ENCODE measurements at places on chromosomes 11 and 22.

DNA sequence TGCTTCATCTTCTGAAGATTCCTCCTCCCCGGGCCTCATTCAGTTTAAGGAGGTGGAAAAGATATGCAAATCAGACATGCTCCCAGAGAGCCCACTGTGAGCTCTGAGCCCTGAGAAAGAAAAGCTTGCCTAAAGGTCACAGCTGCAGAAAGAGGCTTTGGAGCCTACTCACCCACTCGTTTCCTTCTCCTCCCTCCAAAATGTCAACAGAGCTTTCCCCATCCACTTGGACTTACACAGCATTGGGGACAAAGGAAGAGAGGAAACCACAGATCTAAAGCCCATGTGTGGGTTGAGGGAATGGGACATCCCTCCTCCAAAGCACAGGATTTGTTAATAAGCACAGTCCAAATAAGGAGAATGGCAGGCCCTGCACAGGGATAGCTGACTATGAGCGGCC is 158.4 kb downstream of the ETS1 start:
- DNase-seq, result no peak

DNA sequence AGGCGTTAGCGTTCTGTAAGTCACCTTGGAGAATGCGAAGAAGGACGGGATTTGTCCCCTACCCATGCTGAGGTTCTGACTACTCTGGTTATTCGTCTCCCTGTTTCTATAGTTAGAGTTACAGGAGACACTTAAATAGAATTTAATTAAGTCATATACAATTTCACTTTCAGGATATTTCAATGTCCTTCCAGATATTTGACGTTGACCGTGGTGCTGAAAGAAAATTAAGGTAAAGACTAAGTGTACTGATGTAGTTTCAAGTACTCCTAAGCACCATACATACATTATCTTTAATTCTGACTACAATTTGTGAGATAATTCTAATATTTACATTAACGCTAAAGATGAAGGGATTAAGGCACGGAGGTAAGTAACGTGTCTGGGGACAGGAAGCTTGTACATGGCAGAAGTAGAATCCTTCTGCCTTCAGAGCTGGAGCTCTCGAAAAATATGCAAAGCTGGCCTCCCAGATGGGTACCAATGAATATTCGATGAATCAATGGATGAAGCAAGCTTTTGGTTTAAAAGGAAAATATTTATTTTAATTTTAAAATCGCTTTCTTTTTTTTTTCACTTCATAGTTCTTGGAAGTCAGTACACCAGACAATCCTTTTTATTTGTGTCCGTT is 539 bp upstream of the SLC36A4 start:
- no peak for DNase-seq

DNA sequence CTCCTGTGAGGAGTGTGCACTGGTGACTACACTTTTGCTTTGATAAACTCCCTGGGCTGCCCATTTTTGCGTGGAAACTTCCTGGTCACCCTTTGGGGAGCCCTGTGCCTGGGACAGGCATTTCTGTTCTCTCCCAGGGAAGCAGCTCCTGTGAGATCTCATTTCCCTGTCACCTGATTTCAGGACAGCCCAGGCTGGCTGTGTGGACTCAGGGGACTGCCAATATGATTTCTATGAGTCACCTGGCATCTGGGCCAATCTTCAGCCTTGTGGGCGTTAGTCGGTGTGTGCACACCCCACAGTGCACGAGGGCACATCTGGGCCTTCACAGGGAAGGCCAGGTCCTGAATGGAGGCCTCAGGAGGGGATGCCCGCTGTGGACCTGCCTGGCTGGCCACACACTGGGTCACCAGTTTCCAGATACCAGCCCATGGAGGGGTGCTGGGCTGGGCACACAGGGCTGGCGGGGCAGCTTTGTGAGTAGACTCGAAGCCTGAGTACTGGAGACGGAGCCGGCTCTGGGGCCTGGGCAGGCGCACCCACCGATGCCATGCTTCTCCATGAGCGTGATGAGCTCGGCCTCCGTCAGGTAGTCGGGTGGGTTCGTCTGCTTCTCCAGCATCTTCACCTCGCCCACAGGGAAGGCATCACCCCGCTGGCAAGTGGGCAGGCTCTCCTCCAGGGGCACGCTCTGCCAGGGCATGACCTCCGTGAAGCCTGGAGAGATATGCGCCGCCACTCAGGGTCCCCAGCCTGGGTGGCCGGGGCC is 9.4 kb upstream of the PPM1F start:
- no peak for DNase-seq

DNA sequence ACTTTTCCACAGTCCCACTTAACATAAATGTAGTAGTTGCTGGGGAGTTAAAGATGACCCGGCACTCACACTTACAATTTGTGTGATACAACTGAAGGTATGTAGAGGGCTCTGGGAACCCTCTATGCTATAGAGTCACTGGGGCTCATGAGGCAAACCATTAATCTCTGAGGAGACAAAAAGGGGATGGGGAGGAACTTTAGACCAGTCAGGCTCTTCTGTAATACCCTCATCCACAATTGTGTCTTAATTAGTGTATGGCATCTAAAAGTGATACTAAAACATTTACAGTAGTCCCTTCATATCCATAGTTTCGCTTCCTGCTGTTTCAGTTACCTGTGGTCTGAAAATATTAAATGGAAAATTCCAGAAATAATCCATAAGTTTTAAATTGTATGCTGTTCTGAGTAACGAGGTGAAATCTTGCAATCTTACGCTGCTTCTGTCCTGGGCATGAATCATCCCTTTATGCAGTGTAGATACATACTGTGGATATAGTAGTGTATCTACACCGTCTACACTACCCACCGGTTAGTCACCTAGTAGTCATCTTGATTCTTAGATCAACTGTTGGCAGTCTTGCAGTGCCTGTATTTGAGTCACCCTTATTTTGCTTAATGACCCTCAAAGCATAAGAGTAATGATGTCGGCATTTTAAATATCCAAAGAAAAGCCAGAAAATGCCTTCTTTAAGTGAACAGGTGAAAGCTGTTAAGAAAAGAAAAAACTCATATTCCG is 12.2 kb downstream of the CBL start:
- DNase-seq, result peak; percentile 34

GRCh38 chr11:58811499-58811898 is 33.0 kb downstream of the GLYATL2 start:
- no peak for DNase-seq

DNA sequence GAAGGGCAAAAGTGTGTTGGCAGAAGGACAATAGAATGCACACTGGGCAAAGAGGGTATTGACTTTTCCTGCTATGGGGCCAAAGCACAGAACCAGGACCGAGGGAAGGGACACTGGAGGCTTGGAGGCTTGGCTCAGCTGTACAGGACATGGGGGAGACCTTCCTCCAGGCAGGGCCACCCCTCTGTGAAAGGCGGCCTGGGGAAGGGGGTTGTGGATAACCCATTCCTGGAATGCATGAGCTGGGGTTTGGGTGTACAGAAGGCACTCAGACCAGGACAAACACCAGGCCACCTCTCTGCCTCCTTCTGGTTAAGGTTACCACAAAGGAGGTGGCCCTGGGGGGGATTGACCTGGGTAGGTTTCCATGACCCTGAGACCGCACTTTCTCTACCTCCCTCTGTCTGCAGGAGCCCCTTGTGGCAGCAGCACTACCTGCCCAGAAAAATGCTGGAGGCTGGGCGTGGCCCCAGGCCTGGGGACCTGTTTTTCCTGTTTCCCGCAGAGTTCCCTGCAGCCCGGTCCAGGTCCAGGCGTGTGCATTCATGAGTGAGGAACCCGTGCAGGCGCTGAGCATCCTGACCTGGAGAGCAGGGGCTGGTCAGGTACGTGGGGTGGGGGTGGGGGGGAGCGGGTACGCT is 9.6 kb downstream of the P2RY2 start:
- no peak for DNase-seq

- DNase-seq, result peak; percentile 31
These were observed 3.1 kb upstream of the ADORA2A start for GRCh38 chr22:24424001-24424900.
